M059J (cell line): ENCODE measurements at places on chromosomes 11 and 22.

DNA sequence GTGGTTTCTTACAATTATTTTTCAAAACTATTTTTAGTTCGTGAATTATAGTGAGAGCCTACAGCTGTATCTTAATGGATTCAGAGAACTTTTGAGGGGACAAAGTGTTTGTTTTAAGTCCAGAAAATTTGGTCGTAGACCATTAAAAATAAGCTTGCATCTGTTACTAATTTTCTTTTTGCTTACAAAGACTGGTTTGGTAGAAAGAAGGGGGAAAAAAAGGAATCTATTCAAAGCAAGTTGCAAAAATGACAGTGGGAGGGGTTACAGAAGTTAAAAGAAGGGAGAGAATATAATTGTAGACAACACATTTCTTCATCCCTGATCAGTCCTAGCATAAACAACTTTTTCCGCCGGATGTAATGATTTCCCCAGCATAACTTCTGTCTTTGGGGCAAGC is 72.1 kb downstream of the AMOTL1 start:
- no peak for DNase-seq

- DNase-seq, result peak; percentile 75
Observed at GRCh38 chr11:911031-911889, 650 bp upstream of the CHID1 start.

DNA sequence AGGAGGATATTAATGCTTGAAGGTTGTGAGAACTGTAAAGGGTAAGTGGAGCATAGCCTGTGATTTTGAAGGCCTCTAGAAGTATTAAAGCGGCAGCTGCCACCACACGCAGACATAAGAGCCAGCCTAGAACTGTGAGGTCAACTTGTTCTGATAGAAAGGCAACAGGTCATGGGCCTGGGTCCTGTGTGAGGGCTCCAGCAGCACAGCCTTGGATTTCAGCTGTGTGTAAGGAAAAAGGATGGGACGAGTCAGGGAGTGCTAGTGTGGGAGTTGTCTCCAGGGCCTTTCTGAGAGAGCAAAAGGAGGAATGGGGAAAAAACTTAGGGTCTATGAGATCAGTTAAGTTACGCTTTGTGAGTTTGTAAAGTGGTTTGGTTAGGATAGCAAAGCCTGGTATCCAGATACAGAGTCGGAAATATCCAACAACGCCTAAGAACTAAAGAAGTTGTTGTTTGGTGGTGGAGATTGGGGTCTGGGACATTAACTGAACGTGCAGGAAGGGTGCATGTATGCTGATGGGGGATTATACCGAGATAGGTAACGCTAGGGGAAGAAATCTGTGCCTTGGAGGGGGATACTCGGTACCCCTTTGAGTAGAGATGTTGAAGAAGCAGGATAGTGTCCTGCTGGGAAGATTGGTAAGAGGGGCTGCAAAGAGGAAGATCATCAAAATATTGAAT is 17.4 kb upstream of the ANO1 start:
- DNase-seq, result no peak

GRCh38 chr11:14269692-14270573 is 89.0 kb downstream of the RRAS2 start:
- DNase-seq, result no peak

DNA sequence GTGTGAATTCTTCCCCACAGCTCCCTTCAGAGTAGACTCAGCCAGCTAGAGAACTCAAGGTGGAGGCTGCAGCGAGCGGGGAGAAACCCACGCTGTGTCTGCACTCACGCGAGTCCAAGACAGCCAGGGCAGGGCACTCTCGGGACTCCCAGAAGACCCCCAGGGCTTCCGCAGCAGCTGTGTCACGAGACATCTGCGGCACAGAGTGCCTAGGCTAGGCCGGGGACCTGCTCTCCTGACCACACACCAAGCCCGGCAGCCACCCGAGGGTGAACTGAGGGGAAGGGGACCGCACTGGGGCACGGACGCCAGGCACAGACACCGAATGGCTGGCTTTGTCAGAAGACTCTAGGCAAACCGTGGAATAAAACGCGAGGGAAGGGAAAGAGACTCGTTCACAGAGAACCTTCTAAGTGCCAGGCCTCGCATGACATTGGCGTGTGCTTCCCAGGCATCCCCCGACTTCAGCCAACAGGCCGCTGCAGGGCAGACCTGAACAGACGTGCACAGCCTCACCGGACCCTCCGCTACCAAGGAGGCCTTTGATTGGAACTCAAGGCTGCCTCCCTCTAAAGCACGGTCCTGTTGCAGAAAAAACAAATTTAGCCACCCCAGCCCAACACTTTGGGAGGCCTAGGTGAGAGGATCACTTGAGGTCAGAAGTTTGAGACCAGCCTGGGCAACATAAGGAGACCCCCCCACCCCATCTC is 18.2 kb upstream of the MOB2 start:
- no peak for DNase-seq

DNA sequence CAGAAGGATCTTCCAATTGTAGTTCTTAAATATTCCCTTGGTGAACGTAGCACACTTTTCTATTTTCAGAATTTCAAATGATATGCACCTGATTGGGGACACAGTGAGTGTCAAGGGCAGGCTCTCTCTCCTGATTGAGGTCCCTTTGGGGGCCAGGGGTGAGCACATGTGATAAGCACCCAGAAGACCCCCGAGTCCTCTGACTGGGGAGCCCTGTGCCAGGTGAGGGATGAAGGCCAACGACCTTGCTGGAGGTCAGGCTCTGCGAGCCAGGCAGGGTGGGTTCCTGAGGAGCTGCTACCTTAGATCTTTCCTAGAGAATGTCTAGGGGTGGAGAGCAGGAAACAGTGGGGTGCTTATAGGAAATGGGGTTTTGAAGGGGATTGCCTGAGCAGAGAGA is 1253.9 kb downstream of the BRD1 start:
- DNase-seq, result no peak

- DNase-seq, result no peak
Observed at GRCh38 chr22:40387746-40388145, 17.4 kb downstream of the SGSM3 start.
